ENCODE measurements at places on chromosomes 5 and 9.

DNA sequence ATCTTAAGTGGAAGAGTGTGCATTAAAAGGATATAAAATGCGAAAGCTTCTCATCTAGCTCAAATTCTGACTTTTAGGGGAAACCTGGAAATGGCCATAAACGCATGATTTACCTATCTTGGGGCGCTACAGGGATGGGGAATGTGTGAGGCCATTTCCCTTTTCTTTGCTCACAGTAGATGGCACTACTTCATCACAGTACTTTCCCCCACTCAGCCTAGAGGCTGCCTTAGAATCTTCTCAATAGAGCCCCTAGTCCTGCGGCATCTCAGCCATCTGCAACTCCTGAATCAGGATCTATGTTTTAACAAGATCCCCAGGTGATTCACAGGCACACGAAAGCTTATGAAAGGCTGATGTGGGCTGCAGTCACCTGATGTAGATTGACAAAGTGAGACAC, 110.8 kb downstream of the LHFPL2 start:
- DNase-seq = no peak

DNA sequence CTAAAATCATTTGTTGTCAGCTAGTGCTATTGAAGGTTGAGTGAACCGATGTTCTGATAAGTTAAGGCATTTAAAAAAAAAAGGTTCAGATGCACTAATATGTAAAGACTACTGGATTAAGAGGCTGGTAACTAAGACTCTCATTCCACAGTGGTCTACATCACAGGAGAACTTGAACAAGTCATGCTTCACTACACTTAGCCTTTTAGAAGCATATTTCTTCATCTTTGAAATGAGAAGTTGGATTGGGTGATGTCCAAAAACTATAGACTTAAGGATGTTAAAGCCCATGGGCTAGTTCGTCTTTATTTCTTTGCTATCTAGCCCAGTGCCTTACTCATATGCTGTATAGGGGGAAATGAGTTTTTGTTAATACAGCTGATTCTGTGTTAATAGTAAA, 107.2 kb downstream of the NDUFS4 start:
- no peak for DNase-seq

- no peak for DNase-seq
Measured at GRCh38 chr5:14850419-14851049, 21.0 kb downstream of the ANKH start.

GRCh38 chr9:700365-701282, 140.9 kb upstream of the DMRT1 start:
- DNase-seq = no peak

DNA sequence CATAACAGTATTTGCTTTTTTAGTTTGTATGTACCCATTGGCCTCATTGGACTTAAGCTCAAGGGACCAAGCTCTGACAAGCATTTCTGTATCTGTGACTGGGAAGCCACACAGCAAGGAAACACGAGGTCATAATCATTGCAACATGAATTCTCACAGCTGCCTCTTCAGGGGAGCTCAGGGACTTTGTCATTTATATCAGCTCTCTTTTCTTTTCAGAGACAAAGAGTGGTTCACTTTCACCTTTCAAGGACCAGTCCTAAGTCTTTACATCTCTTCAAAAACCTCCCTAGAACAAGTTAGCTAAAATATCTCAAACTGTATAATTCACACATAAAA, 58.6 kb downstream of the ADAMTS12 start:
- DNase-seq = no peak

GRCh38 chr5:170327168-170327567, 29.6 kb upstream of the LCP2 start:
- DNase-seq = no peak

DNA sequence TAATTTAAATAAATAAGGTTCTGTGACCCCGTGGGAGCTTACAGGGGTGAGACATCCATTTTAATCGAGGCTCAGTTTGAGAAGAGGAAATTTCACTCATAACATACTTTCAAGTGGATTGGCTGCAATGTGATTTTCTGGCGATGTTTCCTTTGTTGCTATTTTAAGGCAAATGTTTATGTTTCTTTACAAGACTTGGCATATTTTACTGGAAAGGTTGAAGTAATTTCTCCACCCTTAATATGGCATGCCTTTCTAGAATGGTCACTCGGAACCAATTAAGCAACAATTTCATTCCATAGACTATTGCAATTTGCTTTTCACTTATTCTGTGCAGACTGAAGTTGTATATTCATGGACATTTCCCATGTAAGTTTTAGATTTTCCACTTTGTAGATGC, 438.0 kb upstream of the WWC1 start:
- DNase-seq = no peak

- DNase-seq = no peak
Measured at GRCh38 chr5:83444445-83444844, 27.1 kb upstream of the VCAN start.

DNA sequence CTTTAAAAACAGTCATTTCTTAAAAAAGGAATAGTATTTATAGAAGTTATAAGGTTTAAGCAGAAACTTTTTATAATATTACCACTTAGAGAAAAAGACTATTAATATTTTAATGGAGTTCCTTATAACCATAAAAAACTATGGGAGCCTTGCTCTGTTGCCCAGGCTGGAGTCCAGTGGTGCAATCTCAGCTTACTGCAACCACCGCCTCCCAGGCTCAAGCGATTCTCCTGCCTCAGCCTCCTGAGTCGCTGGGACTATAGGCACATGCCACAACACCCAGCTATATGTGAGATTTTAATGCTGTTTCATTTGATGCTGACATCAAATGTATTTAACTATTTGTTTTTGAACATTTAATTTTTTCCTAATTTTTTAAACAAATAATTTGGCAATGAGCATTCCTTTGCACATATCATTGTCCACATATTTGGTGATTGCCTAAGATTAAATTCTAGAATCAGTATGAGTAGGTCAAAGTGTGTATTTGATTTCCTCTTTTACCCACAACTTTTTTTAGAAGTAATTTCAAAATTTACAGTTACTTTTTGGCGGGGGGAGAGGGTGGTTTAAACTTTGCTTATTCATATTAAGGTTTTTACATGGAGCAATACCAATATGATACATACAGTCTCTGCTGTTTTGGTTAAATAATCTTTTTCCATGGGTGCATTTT, 235.5 kb downstream of the ARHGEF28 start:
- DNase-seq = no peak

DNA sequence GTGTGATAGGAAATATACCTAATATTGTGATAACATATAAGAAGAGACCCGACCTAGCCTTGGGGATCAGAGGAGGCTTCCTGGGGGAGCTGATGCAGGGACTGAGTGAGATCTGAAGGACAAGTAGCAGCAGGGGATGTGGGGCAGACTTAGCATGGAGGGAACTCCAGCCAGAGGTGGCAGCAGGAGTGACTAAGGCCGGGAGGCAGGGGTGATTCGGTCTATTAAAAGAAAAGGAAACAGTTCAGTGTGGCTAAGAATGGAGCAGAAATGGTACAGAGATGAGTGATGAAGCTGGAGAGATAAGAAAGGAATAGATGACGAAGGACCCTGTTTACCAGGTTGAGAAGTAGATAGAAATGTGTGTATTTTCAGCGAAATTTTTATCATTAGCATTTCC, 408.8 kb downstream of the ENC1 start:
- DNase-seq = no peak
